ENCODE measurements at places on chromosomes 3 and 15.

DNA sequence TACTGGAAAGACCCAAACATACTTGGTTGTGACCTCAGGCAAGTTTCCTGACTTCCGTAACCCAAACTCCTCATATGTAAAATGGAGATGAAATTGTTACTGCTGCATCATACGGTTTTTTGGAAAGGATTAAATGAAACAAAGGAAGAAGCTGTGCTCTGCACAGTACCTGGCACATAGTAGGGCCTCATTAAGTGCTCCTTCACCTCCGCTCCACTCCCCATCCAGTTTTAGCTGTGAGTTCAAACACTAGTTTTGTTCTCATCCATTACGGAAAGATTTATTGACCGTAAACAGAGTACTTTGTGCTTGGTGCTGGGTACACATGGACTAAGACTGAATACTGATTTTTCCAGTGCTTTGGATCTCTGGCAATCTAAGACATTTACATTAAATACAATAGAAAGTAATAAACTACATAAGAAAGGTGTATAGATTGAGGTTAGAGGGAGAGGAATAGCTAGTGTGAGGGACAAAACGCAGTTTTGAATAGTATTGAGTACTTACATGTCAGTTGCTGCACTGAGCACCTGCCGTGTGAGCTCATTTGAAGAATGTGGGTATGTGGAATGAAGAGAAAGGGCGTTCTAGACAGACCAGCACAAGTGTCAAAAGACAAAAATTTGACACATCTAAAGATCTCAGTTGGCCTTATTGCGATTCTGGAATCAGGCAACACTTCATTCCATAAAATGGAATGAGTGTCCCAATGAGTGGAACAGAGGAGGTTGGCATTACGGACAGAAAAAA, 594 bp upstream of the ICE2 start:
- no peak for DNase-seq

GRCh38 chr3:43128464-43128863, 22.6 kb upstream of the POMGNT2 start:
- DNase-seq: no peak

GRCh38 chr15:66172324-66172980, 81.1 kb downstream of the MEGF11 start:
- DNase-seq: no peak

DNA sequence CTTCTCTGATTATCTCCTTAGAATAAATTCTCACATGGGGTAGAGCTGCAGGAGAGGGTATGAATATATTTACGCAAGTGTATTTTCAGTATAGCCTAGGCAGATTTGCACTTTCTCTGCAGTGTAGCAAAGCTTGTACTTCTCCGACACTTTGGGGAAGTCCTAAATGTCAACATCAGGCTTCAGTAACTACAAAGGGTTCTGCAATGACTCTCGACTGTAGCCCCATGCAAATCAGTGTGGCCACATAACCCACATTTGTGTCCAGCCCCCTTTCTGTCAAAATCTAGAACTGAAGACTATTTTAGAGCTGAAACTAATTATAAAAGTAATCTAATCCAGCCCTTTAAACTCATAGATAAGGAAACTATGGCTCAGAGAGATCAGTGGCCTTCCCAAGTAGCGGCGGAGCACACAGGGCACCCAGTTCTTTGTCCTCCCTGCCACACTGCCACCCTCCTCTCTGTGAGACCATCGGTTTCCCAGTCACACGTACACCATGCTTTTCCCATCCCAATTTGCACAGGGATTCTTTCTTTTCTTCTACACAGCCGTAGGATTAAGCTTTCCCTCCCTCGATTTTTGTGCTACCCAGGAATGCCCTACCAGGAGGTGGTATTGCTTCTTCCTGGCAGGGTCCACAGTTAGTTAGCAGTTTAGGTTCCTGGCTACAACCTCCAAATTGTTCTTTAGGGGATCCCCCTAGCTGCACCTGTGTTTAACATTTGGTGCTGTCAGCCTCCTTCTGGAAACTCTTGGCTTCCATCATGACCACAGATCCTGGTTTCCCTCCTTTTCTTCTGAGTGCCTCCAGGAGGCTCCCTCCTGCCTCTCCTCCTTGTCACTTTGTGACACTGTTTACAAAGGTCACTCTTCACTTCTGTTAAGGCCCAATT, 22.9 kb downstream of the MRAS start:
- no peak for DNase-seq

DNA sequence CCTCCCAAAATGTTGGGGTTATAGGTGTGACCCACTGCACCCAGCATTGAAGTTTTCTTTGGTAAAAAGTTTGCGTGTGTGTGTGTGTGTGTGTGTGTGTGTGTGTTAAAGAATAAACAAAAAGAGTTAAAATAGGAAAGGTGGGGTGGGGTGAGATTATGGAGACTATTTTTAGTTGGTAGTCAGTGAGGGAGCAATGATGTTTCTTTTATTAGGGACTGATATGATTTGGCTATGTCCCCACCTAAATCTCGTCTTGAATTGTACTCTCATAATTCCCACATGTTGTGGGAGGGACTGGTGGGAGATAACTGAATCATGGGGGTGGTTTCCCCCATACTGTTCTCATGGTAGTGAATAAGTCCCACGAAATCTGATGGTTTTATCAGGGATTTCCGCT, 92.2 kb downstream of the CGNL1 start:
- DNase-seq: no peak
